ENCODE measurements at places on chromosomes 3 and 15.

GRCh38 chr3:160330109-160330508, 68.9 kb downstream of the IFT80 start:
- no peak overlapping the region for H3K4me3 ChIP-seq
- no peak for DNase-seq
- H3K36me3 ChIP-seq, result peaks cover 18% of the 10 kb centered on the region
- no peaks in the 10 kb centered on the region for H3K27me3 ChIP-seq
- H3K27ac ChIP-seq, result no peak overlapping the region
- no peaks in the 10 kb centered on the region for H3K4me1 ChIP-seq

DNA sequence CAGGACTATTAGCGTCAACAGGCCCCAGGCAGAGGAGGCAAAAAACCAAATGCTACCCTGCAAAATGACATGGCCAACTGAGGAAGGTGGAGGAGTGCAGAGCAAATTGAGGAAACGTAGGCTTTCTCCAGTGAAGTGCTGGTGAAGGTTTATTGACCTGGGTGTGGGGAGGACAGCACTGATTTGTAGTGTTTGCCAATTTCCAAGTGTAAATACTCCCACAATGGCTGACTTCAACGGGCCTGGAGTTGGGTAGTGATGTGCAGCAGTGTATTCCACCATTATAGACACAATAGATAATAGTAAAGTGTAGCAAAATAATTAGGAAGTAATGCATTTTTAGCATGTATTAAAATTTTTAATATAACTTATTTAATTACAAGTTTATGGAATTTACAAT, 32.2 kb upstream of the TPM1 start:
- no peak overlapping the region for H3K27ac ChIP-seq
- H3K36me3 ChIP-seq, result no peaks in the 10 kb centered on the region
- H3K4me1 ChIP-seq, result no peaks in the 10 kb centered on the region
- no peak overlapping the region for H3K4me3 ChIP-seq
- no peaks in the 10 kb centered on the region for H3K27me3 ChIP-seq
- no peak for DNase-seq

DNA sequence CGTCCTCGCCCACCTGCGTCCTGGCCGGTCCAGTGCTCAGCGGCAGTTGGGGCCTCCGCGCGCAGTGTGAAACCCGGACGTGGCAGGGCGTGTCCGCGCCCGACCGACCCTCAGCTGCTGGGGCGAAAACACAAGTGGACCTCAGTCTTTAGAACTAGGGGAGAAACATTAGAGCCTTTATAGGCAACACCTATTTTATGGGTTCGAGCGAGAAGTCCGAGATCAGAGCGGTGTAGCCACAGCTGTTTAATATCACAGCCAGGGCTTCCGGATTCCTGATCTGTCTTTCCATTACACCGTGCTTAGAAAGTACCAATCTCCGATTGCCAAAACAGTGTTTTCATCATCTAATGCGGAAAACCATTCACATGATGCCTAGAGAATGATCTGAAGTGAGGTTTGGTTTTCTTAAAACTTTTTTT, 506 bp downstream of the RAD51 start:
- H3K4me1 ChIP-seq, result peaks cover 17% of the 10 kb centered on the region
- no peak for DNase-seq
- peaks cover 40% of the 10 kb centered on the region for H3K36me3 ChIP-seq
- H3K27me3 ChIP-seq, result no peaks in the 10 kb centered on the region

- DNase-seq, result no peak
- H3K27me3 ChIP-seq, result no peaks in the 10 kb centered on the region
- no peaks in the 10 kb centered on the region for H3K4me1 ChIP-seq
Observed at GRCh38 chr3:133977568-133977967, 52.2 kb downstream of the SLCO2A1 start.

- no peaks in the 10 kb centered on the region for H3K4me1 ChIP-seq
- no peaks in the 10 kb centered on the region for H3K36me3 ChIP-seq
- no peak for DNase-seq
Observed at GRCh38 chr3:117252208-117252607, 542.6 kb downstream of the TUSC7 start.

DNA sequence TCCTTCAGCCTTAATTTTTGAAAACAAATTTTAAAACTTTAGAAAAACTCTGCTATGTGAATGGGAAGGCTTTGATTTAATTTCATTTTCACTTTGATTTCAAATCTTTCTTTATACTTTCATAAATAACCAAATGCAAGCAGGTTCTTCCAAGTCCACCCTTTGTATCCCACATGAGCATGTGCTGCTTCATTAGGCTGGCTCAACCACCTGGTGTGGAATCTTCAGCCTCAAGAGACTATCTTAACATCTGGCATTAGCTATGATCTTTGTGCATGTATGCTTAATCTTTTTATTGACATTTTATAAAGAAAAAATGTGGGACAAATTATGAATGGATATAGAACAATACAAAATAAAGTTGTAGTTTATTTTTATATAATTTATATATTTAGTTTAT, 81.8 kb upstream of the MLF1 start:
- H3K27me3 ChIP-seq, result no peaks in the 10 kb centered on the region
- H3K27ac ChIP-seq, result no peak overlapping the region
- H3K4me3 ChIP-seq, result no peak overlapping the region
- no peak for DNase-seq
- H3K36me3 ChIP-seq, result peaks cover 11% of the 10 kb centered on the region

DNA sequence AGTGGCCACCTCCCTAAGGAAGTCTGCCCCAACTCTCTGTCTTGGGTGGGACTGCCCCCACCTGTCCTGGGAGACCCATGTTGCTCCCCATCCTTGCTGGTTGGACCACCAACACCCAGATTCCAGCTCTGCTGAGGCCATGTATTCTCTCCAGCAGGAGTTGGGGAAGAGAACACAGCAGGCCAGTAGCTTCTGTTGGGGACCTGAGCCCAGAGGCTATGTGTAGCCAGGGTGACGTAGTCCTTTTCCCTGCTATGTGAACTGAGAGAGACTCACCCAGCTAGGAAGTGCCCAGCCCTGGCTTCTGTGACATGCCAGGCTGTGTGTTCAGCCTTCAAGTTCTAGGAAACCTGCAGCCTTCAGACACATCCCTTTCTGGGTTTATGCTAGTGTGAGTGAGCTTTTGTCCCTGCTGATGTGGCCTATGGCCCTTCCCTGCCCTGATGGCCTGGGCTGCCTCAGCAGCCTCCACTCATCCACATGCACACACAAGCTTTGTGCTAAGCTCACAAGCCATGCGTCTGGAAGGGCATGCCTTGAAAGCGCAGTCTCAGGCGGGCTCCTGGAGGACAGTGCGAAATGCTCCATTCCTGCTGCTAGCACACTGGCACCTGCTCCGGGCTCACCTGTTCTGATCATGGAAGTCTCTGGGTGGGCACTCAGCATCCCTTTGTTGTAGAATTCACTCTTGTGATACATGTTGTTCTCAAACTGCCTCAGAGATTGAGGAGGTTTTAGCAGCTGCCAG, 42.6 kb downstream of the KY start:
- no peak for DNase-seq
- H3K27me3 ChIP-seq, result peaks cover 5% of the 10 kb centered on the region
- H3K4me3 ChIP-seq, result no peak overlapping the region
- no peaks in the 10 kb centered on the region for H3K4me1 ChIP-seq

DNA sequence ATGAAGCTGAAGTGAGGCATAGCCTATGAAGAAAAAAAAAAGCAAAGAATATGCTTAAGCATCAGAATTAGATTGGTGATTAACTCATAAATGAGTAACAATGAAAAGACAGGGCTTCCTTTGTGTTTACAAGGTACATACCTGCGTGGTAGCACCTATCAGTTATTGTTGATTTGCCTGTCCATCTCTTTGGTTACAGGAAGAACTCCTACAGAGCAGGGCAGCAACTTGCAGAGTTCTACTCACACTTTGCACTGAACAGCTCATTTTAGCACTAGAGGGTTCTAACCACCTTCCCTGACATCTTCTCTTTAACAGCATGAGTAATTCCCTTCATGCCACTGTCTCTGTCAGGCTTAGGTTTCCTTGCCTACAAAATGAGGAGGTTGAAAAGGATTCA, 166.0 kb downstream of the DPH6 start:
- DNase-seq, result no peak
- H3K27ac ChIP-seq, result no peak overlapping the region
- no peaks in the 10 kb centered on the region for H3K27me3 ChIP-seq
- peaks cover 23% of the 10 kb centered on the region for H3K36me3 ChIP-seq
- no peak overlapping the region for H3K4me3 ChIP-seq
- H3K4me1 ChIP-seq, result no peaks in the 10 kb centered on the region

DNA sequence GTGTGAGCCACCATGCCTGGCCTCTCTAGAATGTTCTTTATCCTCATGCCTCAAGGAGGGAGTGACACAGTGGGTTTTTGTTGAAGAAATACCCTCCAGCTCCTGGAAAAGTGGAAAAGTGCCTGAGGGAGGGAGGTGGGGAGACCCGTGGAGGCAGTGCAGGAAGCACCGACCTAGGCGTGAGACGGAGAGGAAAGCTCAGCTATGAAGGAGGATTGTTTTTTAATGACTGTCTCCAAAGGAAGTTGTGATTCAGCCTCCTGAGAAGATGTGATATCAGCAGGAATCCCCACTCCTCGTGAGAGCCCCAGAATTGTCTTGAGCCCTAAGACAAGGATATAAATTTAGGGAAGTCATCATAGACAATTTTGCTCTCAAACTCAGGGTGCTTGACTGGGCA, 21.7 kb downstream of the RPLP1 start:
- H3K27ac ChIP-seq, result no peak overlapping the region
- no peak for DNase-seq
- H3K36me3 ChIP-seq, result no peaks in the 10 kb centered on the region
- H3K4me1 ChIP-seq, result peaks cover 12% of the 10 kb centered on the region
- no peak overlapping the region for H3K4me3 ChIP-seq

DNA sequence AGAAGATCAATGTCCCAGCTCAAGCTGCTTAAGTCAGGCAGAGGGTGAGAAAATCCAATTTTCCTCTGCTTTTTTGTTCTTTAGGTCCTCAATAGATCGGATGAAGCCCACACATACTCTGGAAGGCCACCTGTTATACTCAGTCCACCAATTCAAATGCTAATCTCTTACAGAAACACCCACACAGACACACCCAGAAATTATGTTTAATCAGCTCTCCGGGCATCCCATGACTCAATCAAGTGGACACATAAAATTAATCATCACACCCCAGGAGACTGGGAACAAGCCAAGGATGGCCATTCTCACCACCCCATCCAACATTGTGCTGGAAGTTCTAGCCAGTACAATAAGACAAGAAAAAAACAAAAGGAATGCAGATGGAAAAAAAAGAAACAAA, 67.8 kb upstream of the SLC24A5 start:
- no peaks in the 10 kb centered on the region for H3K36me3 ChIP-seq
- no peaks in the 10 kb centered on the region for H3K4me1 ChIP-seq
- no peak for DNase-seq
- H3K27ac ChIP-seq, result no peak overlapping the region
- no peak overlapping the region for H3K4me3 ChIP-seq
- peaks cover 19% of the 10 kb centered on the region for H3K27me3 ChIP-seq

Measured in activated naive CD8-positive, alpha-beta T cell treated with anti-CD3 and anti-CD28 coated beads for 36 hours (primary cell).